NAMALWA (cell line): ENCODE measurements at places on chromosomes 1 and 21.

DNA sequence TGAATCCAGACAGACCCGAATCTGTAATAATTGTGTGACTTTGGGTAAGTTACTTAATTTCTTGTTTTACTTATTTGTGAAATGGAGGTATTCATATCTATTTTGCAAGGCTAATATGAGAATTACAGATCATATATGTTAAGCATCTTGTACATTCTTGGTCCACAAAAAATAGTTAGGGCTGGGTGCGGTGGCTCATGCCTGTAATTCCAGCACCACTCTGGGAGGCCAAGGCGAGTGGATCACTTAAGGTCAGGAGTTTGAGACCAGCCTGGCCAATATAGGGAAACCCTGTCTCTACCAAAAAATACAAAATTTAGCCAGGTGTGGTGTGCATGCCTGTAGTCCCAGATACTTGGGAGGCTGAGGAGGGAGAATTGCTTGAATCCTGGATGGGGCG is 22.9 kb upstream of the KCNA3 start:
- DNase-seq: no peak

GRCh38 chr21:35323947-35324346 is 274.8 kb upstream of the RUNX1 start:
- no peak for DNase-seq

DNA sequence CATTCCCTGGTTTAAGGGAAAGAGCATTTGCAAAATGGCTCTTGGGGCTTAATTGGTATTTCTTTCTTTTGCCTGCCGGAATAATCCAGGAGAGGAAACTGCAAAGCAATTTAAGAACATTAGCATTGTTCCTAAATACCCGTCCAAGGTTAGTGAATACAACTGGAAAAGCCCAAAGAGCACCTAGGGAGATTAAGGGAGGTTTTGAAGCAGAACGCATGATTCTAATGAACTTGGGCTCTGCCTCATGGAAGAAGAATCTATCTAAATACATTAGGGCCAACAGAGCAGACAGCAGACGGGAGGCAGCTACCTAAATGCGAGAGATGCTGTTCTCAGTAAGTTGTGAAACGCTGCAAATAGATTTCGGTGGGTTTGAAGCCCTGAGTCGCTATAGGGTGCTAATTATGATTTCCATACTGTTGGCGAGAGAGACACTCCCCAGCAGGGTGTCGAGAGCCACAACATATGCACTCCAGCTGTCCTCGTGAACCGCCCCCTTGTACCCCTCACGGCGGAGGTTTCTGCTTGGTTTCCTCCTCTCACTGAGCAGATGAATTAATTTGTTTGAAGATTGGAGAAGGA is 326.7 kb upstream of the CAMK1G start:
- no peak for DNase-seq

- DNase-seq: no peak
These were observed 27.2 kb upstream of the KIAA0040 start for GRCh38 chr1:175219774-175220173.

GRCh38 chr1:48196237-48196636 is 26.3 kb upstream of the SLC5A9 start:
- no peak for DNase-seq

GRCh38 chr1:7811476-7811875 is 27.4 kb downstream of the PER3 start:
- DNase-seq: no peak

- DNase-seq: no peak
These were observed 398.1 kb upstream of the LYPLAL1 start for GRCh38 chr1:218775501-218776021.

- DNase-seq: no peak
These were observed 3.2 kb upstream of the CACNA1S start for GRCh38 chr1:201115390-201115937.
